Hematopoietic multipotent progenitor cell treated with erythropoietin and hydrocortisone succinate and interleukin-3 and kit ligand, for 8 days (in vitro differentiated cells): ENCODE measurements at places on chromosomes 6 and 20.

DNA sequence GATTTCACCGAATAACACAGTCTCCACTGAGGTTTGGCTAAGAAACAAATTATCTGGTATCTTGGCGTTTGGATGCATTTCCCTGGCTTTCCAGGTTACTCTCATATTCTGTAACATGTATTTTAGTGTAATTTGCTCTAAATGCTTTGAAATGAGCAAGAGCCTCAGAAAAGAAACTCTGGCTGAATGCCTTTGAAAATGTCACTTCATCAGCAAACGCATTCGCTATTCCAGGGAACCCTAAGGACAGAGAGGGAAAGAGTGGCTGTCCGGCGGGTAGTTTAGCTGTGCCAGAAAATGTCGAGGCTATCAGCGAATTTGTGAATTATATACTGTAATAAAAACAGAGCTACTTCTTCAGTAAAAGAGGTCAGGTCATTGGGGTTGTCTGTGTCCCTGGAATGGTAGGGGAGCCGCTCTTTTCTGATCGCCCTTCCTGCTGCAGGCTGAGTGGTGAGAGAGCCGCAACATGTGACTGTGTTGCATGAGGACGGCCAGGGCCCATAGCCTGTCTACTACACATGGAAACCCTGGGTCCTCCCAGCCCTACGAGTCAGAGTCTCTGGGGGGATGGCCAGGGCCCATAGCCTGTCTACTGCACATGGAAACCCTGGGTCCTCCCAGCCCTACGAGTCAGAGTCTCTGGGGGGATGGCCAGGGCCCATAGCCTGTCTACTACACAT lies 57.3 kb downstream of the SMOC2 start:
- no peak for DNase-seq

GRCh38 chr6:15325540-15325955 lies 79.7 kb downstream of the JARID2 start:
- no peak for DNase-seq

GRCh38 chr6:10418361-10418861 lies 3.5 kb upstream of the TFAP2A start:
- no peak for DNase-seq

DNA sequence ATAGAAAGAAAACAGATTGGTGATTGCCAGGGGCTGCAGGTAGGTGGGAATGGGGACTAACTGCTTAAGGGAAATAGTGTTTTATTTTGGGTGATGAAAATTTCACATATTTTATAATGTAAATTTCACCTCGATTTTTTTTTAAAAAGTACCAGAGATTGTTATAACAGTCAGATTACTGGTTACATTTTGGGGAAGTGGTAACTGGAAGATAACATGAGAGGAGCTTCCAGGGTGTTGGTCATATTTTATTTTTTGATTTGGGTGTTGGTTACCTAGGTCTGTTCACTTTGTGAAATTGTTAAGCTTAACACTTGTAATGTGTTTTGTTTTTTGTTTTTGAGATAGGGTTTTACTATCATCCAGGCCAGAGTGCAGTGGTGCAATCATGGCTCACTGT lies 17.2 kb upstream of the CRIP3 start:
- no peak for DNase-seq

DNA sequence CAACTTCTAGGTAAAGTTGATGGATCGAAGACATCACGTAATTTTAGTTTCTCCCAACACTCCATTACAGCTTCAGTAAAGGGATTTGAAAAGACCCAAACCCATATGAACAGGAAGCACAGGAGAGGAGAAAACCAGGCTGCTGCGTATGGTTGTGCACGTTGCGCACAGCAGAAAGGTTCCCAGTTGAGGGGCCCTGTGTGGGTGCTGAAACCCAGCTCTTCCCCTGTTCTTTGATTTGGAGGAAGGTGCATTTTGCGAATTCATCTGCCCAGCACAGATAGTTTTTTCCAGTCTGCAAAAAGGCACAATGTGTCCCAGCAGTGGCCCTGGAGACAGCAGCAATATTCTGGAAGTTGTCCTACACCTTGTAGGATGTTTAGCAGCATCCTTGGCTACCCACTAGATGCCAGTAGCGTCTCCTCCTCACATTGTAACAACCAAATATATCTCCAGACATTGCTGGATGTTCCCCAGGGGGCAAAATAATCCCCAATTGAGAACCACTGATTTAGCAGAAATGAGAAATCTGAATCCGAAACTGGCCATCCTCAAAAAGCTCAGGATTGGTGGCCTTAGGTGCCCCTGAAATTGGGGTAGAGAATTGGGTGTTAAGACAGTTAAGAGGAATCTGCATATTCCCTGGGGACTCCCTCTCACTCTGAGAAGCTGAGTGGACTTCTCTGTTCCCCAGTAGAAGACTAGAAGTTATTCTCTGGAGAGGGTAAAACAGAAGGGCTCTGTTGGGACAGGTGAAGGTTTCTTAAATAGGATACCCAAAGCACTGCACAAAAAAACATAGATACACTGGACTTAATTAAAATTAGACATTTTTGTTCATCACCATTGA lies 12.2 kb downstream of the SUN5 start:
- DNase-seq, result no peak

DNA sequence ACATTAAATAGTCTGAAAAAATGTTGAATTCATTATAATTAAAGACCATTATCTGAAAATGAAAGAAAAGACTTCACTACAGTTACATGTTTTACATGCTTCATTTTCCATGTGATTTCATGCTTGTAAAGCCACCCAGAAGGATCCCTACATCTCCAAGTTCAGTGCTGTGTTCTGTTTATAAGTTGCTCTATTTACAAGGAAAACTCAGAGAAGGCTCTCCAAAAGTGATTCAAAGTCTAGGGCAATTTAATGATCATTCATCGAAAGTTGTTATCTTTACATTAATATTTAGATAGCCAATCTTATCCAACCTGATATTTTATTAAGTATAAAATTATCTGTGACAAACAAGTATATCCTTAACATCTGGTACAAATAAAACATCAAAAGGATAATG lies 494.9 kb upstream of the RNF217 start:
- no peak for DNase-seq

DNA sequence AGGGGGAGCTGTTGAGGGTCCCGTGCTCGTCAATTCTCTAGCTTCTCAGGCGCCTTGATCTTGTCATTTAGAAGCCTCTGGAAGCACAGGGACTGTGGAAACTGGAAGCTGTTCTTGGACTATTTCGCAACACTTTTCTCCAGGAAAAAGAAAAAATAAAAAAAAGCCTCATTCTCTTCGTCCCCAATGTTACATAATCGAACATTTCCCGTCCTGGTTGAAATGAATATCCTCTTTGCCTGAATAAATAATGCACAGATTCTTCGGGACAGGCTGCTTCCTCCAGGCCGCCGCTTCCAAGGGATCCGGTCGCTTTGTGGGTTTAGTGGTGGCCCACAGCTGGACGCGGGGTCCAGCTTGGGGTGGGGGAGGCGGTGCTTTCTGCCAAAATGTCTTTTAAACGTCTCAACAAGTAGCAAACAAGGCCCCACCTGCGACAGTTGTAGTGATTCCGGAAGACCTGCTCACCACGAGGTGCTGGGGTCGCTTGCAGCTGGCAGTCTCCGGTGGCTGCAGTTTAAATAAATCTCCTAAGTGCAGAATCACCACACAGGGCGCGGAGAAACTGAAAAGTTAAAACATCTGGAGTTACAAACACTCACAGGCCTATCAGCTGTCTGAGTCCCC lies 125.9 kb upstream of the ESR1 start:
- DNase-seq, result no peak

DNA sequence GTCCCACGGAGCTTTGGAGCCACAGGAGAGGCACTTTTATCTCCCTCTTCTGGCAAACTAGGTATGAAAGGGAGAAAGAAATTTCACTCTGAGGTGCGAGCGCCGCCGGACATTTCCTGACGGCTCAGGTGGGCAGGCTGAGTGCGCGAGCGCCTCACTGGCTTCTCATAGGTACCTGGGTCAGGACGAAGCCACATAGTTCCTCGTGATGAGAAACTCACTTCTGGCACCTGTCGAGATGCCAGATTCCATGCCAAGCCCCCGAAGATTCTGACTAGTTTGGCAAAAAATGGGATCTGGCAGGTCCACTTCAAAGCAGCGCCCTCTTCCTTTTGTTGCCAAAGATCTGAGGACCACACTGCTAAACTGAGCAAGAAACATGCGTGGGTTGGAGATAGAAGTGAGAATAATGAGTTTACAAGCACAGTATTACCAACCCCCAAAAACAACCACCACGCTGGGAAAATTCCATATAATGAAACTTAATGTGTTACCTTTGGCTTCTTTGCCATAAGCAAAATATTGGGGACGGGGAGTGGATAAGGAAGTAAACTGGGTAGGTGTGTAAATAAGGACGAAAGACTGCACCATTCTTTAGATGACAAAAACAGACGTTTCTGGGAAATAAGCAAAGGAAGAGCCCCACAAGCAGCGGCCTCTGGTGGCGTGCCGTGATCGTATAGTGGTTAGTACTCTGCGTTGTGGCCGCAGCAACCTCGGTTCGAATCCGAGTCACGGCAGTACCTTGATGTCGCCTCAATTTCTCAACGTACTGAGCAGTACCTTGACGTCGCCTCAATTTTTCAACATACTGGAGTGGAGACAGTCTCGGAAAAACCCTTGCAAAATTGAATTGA lies 89.8 kb upstream of the PRSS16 start:
- peak; percentile 87 for DNase-seq

GRCh38 chr6:32154514-32155161 lies 697 bp downstream of the PPT2 start:
- no peak for DNase-seq
